ENCODE measurements at places on chromosomes 16 and 17. TPM values are rescaled to one million over a fixed set of nuclear protein-coding genes. Genes with fewer than 3 reads are reported as not detected.

DNA sequence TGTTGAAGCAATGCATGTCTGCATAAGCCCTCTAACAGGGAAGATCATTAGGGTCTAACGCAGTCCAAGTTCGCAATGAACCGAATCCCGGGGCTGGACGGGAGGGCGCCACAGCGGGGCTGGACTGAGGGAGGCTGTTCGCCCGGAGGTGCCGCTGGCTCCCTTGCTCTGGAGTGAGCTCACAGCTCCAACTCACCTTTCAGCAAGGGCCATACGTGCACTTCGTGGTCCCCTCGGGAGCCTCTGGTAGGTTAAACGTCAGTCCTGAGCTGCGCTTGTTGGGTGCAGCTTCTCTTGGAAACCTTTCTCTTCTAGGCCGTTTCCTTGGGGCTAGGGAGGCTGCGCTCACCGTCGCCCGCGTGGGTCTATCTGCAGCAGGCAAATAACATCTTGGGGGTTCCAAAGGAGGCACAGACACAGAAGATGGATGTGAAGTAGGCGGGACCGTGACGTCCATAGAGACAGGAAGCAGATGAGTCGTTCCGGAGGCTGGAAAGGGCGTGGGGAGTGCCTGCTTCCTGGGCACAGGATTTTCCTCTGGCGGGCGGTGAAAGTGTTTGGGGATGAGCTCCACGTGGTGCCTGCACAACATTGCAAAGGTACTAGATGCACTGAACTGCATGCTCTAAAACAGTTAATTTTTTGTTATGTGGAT lies 21.9 kb downstream of the ATP2C2 start:
- DNase-seq: no peak

DNA sequence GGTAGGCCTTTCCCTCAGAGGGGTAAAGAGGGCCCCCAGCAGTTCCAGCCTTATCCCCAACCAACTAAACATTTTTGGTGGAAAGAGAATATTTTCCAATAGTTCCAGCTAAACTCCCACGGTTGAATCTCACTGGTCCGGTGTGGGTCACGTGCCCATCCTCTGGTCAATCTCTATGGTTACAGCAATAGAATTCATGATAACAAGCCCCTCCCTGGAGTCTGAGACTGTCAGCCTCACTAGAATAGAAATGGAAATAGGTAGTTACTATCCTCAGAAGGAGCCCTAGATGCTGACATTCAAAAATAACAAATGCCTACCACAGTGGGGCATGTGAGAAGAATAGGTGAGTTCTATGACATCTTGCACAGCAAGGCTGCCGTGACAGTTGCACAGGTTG lies 37.5 kb upstream of the LITAF start:
- DNase-seq: no peak

- no peak for DNase-seq
Observed at GRCh38 chr17:60923000-60923399, 245.3 kb downstream of the BCAS3 start.

DNA sequence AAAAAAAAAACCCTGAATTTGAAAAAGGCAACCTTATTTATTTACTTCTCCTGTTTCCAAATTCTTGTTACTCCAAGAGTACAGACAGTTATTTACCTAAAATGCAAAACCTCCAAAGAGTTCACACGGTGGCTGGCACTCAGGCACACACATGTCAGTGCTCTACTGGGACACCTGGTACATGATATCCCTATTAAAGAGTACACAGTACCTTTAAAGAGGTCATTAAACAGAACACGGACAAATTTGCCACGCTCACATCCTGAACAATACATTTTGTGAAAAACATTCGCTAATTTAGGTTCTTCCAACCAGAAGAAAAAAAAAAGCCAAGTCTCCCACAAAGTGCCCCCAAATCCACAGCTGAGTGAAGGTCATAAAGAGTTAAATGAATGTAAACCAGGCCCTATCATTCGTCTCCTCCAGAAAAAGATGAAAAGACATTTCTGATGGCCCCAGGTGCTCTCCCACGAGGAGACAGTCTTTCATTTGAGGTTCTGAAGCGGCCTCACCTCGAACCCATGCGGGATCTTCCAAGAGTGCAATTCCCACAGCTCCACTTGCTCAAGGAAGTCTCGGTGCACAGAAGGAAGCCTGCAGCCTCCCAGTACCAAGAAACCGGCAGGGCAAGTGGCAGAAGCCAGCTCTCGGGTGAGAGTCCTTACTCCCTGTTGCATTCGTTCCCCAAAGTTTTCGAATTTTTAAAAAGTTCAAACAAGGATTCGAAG lies 993 bp downstream of the ERN1 start:
- DNase-seq: no peak

The PIMREG gene
- not detected for total RNA-seq

The TP53TG3C gene
- total RNA-seq: 0.42 TPM

Data from left ventricle myocardium superior (tissue), 1 donor.